ENCODE measurements at places on chromosomes 12 and 14.

- no peak for DNase-seq
These were observed 431.8 kb downstream of the SLC6A15 start for GRCh38 chr12:84480803-84481202.

- DNase-seq: peak; percentile 82
These were observed 1.0 kb upstream of the SLC38A2 start for GRCh38 chr12:46373301-46374296.

GRCh38 chr12:50101663-50102062 is 2.1 kb upstream of the GPD1 start:
- DNase-seq: peak; percentile 59

DNA sequence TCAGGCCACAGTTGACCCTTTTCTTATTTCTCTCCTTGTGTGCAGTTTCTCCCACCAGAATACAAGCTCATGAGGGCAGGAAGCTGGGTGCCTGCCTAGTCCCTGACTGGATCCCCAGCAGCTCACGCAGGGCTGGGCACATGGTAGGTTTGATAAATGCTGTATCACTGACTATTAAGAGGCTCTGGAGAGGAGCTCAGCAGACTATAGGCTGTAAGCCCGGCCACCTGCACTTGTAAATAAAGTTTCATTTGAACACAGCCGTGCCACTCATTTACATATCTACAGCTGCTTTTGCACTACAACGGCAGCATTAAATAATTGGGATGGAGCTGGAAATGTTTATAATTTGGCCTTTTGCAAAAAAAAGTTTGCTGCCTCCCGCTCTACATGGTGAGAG is 32.0 kb downstream of the CHGA start:
- DNase-seq: no peak

DNA sequence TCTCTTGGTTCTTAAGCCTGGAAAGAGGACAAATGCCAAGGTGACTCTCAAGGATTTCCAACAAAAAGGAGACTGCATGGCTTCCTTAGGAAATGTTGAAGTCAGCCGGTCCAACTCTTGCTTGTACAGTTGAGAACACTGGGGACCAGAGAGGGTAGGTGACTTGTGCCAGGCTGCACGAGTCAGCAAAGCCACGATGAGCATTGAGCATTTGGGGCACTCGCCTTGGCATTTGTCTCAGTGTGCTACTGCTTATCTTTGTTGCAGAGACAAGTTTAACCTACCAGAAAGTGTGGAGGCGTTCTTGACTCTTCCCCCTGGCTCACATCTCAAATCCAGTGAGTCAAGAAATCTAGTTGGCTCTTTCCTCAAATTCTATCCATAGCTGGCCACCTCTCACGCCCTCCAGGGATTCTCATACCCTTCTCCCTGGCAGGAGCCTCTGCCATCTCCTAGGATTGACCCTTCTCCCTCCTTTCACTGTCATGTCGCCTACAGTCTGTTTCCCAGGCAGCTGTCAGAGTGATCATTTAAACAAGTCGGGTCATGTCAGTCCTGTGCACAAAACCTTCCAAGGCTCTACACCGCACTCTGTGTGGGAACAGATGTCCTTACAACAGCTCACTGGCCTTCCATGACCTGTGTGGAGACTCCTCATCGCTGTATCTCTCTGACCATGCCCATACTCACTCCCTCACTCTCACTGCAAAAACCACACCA is 17.2 kb upstream of the KRT83 start:
- no peak for DNase-seq

DNA sequence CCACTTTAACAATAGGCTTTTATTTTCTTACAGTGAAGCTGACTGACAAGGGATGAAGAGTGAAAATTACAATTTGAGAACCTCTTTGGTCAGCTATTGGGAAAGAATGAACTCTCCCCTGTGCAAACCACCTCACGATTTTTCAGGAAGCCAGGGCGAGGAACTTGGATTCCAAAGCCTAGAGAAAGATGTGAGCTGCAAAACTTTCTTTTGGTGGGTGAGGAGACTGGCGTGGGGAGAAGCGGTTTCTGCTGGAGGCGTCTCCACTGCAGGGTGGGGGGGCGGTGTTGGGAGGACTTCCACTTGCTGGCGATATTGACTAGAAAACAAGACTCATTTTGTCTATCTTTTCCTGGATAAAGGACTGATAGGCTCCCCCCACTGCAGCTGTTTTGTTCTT is 59.3 kb upstream of the VRK1 start:
- no peak for DNase-seq

GRCh38 chr12:26524862-26525465 is 308.0 kb downstream of the ITPR2 start:
- DNase-seq: peak; percentile 24

GRCh38 chr12:123396954-123397353 is 13.0 kb downstream of the KMT5A start:
- DNase-seq: no peak
